Putamen (tissue), 1 donor: ENCODE measurements at places on chromosomes 6 and 20.

DNA sequence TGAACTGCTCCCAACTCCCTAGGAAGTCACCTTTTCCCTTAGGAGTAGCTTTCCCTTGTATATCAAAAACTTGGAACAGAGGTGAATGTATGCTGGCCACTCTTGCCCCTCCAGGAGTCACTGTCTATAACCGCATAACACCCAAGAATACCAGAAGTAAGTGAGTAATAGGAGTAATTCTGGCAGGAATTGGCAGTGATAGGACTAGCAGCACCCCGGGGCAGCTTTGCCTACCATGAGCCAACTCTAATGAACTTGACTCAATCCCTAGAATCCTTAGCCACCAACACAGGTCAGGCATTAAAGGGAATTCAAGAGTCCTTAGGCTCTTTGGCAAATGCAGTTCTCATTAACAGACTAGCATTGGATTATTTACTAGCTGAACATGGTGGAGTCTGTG is 28.8 kb upstream of the CD164 start:
- DNase-seq: no peak

DNA sequence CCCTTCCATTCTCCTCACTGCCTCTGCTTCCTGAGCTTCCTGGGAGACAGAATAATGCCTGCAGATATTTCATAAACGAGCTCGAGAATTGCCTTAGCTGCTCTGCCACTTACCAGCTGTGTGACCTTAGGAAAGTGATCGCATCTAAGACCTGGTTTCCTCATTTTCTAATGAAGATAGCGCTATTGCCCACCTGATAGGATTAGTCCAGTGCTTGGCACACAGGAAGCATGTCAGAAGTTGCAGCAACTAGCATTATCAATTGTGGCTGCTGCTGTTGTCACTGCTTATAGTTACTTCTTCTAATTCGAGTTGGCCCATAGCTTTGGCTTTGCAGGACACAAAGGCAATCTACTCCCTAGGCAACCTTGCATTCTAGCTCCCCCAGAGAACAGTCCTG is 305.5 kb upstream of the SGK1 start:
- DNase-seq: no peak

- DNase-seq: no peak
Measured at GRCh38 chr20:15528391-15529111, 1044.7 kb downstream of the KIF16B start.

- no peak for DNase-seq
Measured at GRCh38 chr20:31693987-31694661, 28.5 kb downstream of the BCL2L1 start.

DNA sequence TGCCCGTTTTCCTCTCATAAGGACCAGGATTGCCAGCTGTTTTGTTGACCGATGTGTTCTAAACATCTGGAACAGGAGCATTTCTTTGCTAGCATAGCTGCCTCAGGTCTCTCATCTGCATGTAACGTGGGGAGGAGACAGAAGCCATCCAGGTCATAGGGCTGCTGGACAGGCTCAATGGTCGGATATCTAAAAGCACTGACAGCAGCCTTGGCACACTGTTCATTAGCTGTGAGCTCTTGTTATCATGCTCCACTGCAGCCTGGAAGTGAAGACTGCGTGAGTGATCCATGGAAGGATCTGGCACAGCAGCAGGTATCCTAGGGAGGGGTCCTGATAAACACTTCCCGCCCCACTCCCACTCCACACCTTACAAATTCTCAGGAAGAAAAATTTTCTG is 175.3 kb downstream of the LRFN2 start:
- DNase-seq: no peak

DNA sequence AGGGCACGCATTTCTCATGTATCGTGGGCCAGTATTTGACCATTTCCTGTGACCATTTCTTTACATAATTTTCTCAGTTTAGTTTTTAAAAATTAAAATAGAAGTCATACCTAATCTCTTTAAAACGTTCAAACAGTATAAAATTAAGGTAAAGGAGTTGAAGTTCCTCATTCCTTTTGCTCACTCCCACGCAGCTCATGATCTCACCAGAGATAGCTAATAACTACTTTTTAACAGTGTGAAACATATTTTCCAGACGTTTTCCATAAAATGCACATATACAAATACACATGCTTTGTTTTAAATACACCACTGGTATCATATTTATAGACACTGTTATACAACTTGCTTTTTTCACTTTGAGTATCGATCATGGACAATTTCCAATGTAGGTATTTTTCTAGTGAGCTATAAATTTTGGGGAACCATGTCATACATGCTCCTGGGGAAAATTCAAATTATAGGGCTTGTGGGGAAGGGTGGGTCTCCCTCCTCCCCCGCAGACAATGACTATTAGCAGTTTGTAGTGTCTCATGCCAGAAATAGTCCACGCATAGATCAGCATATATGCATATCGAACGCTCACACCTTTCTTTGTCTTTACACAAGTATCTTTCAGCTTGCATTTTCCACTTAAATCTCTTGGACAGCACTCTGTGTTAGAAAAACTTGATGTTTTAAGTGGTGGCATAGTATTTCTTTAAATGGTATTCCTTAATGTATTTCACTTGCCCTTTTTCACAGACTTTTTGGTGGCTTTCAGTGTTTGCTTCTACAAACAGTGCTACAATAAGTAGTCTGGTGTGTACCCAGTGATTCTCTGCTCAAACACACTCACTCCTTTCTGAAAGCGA is 145.5 kb upstream of the ZNF217 start:
- no peak for DNase-seq

GRCh38 chr20:20561841-20562240 is 150.6 kb downstream of the RALGAPA2 start:
- no peak for DNase-seq

DNA sequence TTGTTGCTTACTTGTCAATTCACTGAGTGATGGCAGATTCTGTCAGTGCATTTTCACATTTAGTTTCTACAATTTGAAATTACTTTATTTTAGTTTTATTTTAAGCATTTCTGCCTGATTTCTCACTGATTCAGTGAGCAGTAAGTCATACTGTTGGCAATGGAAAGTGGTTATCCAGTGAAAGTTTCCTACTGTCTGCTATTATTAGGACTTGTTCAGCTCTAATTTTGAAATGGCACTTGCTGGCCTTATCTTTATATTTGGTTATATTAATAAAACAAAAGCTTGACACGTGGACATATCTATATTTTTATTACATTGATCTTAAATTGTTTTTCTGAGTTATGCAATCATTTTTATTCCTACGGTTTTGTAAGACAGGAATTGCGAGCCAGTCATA is 871.8 kb upstream of the SLC35B3 start:
- no peak for DNase-seq
